ENCODE measurements at places on chromosomes 4 and X. TPM values are rescaled to one million over a fixed set of nuclear protein-coding genes. Genes with fewer than 3 reads are reported as not detected.

DNA sequence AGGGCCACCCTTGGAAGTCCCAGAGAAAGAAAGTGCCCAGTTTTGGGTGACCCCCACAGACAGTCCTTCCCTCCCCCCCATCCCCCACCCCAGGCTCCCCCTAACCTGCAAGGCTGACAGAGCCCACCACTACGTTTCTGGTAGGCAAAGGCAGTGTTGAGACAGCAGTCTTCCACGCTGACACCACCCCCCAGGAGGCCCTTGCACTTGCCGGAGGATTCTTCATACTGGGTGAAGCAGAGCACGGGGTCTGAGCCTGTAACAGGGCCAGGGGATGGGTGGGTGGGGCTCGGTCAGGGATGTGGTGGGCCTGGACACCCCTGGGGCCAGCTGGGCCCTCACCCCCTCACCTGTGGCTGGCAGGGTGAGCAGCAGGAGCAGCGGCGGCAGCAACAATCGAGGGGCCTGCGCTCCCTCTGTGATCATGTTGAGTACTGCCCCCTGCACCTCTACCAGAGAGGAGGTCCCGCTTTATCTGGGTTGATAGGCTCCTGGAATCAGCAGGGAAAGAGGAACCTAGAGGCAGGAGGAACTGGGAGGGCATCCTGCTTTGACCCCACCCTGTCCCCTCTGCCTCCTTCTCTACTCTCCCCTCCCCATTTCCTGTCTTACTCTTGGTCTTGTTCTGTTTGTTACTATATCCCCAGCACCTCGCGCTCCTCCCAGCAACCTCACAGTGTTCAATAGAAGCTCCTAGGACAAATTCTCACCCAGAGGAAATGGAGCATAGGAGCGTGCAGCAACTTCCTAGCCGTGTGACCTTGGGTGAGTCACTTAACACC, at the start of gene CFP:
Gene CFP, minus strand, starts transcription at position 512 of the 782 bp plus-strand sequence. Its CDS starts 86 bp downstream, at position 426.
- no peak within 1 kb of the TSS for H3K4me3 ChIP-seq
- no peak within 1 kb of the TSS for H3K27ac ChIP-seq
- H3K4me1 ChIP-seq = no peaks in the 10 kb centered on the region

GRCh38 chrX:45697591-45697990, 496.9 kb upstream of the DIPK2B start:
- no peaks in the 10 kb centered on the region for H3K36me3 ChIP-seq
- no peak for DNase-seq
- H3K4me1 ChIP-seq = no peaks in the 10 kb centered on the region
- H3K27ac ChIP-seq = no peak overlapping the region

- H3K4me3 ChIP-seq = no peak overlapping the region
- no peak overlapping the region for H3K27ac ChIP-seq
- no peak for DNase-seq
- H3K27me3 ChIP-seq = no peaks in the 10 kb centered on the region
- no peaks in the 10 kb centered on the region for H3K4me1 ChIP-seq
Observed at GRCh38 chr4:17624821-17625220, 10.4 kb downstream of the MED28 start.

DNA sequence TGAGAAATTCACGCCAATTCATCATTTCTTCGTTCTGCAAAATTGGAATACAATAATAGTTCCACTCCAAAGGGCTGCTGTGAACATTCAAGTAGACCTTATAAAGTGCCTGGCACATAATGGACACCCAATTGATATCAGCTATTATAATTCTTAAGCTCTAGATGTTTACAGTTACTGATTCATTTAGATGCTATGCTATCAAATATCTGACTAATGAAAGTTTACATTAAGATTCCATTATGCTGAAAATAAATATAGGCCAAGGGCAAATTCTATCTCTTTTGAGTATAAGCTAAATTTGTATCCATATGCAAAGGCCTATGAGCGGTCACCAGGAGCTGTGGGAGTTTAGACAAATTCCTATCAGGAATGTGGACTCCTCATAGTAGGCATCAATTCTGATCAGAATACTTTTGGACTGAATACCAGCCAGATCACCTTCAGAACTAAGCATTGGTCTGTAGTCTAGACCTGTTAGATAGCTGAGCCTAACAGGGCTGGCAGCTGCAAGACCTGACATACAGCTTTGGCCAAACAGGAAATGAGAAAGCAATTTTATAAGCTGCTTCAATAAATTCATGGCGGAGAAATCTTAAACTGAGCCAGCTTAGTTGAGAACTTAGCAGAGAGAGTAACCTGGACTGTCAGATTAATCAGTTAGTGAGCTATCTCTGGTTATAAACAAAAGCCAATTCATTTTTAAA, 384.3 kb upstream of the ACTRT1 start:
- H3K36me3 ChIP-seq = no peaks in the 10 kb centered on the region
- no peak overlapping the region for H3K27ac ChIP-seq
- no peak for DNase-seq
- no peak overlapping the region for H3K4me3 ChIP-seq

- no peak overlapping the region for H3K27ac ChIP-seq
- no peaks in the 10 kb centered on the region for H3K4me1 ChIP-seq
- no peaks in the 10 kb centered on the region for H3K27me3 ChIP-seq
- H3K36me3 ChIP-seq = no peaks in the 10 kb centered on the region
- no peak overlapping the region for H3K4me3 ChIP-seq
Observed at GRCh38 chr4:126552321-126552720, 1080.4 kb upstream of the INTU start.

The SCML1 gene
- total RNA-seq = not detected

The PARM1 gene
- total RNA-seq = 37.6 TPM

Data from Karpas-422 (cell line).